ENCODE measurements at places on chromosomes 13 and 19.

DNA sequence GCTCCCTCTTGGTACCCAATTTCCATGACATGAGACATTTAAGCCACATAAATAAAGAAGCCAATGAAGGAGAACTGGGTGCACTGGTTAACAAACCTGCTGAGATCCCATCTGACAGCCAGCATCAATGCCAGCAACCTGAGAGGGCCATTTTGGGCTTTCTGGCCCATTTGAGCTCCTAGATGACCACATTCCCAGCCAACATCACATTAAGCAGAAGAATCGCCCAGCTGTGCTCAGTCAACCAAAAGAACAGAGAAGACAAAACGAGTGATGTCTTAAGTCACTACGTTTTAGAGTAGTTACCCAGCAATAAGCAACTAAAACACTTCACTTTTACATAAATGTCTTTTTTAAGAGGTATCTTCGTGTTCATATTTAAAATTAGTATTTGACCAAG lies 21.9 kb downstream of the LCP1 start:
- DNase-seq = no peak

DNA sequence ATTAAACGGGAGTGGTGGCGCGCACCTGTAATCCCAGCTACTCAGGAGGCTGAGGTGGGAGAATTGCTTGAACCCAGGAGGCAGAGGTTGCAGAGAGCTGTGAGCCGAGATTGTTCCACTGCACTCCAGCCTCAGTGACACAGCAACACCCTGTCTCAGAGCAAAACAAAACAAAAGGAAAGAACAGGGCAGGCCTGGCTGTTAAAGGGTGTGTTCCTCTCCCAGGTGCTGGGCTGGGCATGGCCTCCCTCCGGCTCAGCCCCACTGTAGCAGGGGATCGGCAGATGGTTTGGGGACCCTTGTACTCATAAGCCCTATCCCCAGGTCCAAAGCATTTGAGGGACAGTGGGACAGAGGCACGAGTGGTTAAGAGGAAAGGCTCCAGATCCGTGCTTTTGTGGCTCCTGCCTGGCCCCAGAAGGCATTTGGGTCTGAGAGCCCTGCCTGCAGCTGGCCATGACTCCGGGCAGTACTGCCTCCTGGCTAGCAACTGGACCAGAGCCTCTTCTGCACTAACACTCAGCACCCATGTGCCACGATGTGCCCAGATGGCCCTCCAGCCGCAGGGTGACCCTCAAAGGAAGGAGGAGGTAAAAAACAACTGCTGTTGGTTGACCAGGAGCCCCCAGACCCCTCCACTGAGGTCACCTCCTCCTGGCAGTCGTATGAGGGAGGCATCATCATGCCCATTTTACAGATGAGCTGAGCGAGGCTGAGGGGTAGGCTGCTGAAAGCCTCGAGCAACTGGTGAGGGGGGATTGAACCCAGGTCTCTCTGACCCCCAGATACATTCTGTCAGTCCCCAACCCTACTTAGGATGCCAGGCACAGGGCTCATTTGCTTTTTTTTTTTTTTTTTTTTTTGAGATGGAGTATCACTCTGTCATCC lies 10.0 kb downstream of the RFX1 start:
- DNase-seq = no peak

DNA sequence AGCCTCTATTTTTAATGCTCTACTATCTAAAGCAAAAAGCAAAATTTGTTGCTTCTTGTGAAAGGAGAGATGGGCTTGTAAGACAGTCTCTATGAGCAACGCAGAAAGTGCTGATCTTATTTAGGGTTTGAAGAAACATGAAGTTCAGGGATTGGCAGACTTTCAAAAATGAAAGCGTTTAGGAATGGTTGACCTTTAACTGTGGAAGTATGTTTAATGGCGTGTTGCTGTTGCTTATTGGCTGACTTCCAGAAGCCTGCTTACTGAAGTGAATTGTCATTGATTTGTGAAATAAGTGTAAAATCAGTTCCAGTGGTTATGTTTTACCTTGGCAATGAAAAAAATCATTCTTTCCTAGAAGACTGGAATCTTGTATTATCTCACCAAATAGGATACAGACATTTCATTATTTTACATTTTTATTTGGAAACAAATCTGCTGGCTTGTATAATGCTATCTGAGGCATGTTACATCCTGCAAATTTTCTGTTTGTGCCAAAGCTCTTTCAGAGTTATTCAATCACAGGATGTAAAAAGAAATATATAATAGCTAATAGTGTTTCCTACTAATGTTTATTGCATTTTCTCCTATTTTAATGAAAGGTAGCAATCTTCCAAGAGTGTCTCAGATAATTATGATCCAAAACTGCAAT lies 221.3 kb upstream of the SLITRK6 start:
- DNase-seq = no peak

GRCh38 chr19:616062-616700 lies 17.2 kb downstream of the POLRMT start:
- no peak for DNase-seq

DNA sequence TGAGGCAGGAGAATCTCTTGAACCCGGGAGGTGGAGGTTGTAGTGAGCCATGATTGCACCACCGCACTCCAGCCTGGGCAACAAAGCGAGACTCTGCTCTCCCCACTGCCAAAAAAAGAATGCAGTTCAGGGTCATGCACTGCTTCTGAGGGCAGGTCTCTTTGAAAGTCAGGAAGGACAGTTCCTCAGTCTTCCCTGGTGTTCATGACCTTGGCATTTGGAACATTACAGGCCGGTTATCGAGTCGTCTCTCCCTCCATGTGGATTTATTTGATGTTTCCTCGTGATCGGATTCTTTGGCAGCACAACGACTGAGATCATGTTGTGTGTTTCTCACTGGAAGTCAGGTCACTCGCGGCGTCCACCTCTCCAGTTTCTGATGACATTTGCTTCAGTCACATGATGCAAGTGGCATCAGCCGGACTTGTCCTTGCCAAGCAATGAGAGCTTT lies 17.2 kb downstream of the FGF21 start:
- DNase-seq = no peak

- no peak for DNase-seq
Observed at GRCh38 chr19:1516395-1516753, 3.6 kb upstream of the ADAMTSL5 start.

GRCh38 chr13:26377038-26377437 lies 123.1 kb downstream of the CDK8 start:
- DNase-seq = no peak

- no peak for DNase-seq
Observed at GRCh38 chr13:58302349-58302748, 670.8 kb downstream of the PCDH17 start.

GRCh38 chr13:104315606-104316005 lies 1249.4 kb upstream of the SLC10A2 start:
- DNase-seq = no peak

DNA sequence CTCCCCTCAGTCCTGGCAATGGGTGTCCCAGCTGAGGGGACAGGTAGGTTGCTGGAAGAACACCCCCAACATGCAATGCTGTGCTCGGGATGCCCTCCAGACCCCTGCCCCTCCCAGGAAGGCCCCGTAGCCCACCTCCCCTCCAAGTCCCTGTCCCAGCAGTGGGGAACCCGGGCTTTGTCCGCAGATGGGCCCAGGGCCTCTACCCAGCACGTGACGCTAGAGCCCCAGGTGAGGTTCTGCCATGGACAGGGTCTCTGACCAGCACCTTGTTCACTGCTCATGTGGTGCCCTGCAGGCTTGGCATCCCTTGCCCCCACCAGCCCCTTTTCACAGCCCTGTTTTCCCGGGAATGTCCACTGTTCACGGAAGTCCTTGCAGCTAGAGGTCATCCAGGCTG lies 220.0 kb upstream of the SGCG start:
- DNase-seq = no peak

DNA sequence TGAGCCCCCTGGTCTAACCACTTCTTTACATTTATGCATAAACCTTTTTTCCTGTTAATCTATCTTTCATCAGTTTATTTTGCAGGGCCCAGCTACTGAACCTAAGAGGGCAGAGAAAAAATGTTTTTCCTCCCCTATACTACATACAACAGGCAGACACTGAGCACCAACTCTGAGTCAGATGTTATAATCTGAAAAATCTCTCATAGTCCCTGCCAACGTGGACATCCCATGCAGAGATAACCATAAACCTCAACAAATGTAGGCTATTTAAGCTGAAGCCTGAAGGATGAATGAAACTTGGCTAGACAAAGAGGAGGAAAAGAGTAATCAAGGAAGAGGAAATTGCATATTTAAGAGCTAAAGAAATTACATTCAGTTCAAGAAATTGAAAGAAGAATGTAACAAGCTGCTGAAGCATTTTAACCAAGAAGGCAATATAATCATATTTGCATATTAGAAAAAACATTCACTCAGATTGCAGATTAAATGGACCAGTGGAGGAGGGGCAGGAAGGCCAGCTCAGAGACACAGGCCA lies 2.6 kb downstream of the NEK3 start:
- no peak for DNase-seq

DNA sequence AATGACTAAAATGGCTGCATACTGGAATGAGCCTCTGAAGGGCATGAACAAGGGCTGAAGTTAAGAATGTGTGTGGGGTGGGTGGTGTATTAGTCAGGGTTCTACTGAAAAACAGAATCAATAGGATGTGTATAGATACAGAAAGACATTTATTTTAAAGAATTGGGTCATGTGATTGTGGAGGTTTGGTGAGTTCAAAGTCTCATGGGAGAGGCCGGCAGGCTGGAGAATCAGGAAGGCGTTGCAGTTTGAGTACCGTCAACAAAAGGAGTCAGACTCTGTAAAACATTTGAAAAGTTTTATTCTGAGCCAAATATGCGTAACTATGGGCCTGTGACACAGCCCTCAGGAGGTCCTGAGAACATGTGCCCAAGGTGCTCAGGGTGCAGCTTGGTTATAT lies 24.5 kb upstream of the CYSLTR2 start:
- no peak for DNase-seq

DNA sequence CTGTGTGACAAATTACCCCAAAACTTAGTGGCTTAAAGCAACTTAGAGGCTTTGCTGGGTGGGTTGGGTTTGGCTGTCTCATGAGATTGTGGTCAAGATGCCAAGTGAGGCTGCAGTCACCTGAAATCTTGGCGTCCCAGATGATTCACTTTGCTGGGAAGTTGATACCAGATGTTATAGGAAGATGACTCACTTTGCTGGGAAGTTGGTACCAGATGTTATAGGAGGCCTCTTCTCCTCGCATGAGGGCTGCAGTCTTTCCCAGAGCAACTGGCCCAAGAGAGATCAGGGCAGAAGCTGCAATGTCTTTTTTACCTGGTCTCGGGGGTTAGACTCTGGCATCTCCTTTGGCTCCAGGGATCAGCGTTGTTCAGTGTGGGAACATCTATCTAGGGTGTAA lies 16.8 kb downstream of the TEX29 start:
- no peak for DNase-seq

DNA sequence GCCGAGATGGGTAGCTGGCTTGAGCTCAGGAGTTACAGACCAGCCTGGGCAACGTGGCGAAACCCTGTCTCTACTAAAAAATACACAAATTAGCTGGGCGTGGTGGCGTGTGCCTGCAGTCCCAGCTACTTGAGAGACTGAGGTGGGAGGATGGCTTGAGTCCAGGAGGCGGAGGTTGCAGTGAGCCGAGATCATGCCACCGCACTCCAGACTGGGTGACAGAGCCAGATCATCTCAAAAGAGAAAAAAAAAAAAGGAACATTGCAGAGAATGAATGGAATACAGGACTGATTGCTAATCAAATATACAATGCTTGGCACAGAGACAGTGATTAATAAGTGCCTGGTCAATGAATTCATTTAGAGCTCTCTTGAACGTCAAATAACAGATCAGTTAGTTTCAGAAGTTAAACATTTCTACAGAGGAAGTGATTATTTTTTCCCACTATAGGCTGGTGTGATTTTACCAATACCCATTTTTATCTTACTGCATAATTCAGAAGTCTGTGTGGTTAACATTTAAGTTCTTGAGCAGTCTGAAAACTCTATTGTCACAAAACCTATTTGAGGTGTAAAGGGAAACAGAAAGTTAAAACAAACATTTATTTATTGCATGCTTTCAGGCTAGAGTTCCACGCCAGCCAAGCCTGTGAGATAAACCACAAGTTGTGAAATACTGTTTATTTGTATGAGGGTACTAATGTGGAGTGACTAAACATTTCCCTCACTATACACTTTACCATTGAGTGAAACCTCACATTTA lies 7.7 kb upstream of the TBC1D4 start:
- no peak for DNase-seq

- peak; percentile 27 for DNase-seq
Observed at GRCh38 chr13:23377983-23378632, 55.4 kb downstream of the SACS start.
